ENCODE measurements at places on chromosomes 11 and 22.
A peak's percentile ranks its signal among the peaks of the same experiment; 100 is the strongest.

DNA sequence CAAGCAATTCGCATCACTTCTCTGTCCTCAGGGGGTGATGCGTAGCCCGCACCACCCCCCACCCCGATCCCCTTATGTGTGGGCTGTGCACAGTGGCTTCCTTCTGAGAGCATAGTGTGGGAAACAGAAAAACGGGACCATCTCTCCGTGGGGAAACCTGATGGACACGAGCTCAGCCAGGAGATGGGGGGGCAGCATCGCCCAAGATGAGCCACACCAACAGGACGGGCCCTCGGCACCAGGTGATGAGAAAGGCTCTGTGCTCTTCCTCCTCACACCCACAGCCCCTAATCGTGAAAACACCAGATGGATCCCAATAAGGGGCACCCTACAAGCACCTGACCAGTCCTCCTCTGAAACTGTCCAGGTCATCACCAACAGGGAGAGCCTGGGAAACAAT is 153.6 kb downstream of the SHANK2 start:
- DNase-seq, result no peak

GRCh38 chr11:86230921-86231434 is 13.6 kb upstream of the EED start:
- no peak for DNase-seq

DNA sequence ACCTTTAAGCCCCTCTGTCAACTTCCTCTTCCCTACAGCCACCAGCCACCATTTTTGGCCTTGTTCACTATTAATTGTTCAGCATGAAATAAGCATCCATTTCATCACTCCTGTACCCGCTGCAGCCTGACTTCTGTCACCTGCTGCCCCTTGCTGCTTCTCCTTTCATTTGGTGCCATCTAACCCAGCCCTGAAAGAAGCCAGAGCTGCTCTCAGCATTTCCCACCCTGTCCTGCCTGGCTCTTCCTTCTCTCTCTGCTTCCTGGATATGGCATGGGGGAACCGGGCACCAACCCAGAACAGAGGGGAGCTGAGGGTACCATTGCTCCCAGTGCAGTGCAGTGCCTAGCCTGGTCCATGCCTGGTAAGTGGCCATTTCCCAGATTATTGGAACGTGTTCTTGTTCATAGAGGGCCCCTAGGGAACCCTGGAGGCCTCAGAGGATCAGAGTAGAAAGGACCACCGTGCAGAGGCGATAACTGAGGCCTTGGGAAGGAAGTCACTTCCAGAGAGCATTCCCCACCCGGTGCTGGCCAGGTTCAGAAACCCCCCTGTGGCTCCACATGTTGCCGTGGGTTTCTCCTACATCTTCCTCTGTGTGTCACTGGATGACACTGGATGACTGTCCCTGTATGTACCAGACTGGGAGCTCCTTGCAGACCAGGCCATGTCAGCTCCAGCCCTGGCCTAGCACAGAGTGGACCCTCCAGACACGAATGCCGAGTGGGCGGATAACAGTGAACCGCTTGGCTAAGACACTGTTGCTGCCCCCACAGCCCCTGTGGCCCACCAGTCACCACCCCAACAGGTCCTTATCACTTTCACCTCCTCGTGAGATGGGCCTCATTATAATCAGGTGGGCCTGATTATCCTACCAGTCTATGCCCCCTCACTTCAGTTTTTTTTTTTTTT is 4.7 kb downstream of the YDJC start:
- peak; percentile 6 for DNase-seq

GRCh38 chr11:1667906-1668305 is 29.1 kb upstream of the KRTAP5-6 start:
- no peak for DNase-seq

- DNase-seq, result no peak
Measured at GRCh38 chr11:31449040-31449439, 60.4 kb downstream of the IMMP1L start.

DNA sequence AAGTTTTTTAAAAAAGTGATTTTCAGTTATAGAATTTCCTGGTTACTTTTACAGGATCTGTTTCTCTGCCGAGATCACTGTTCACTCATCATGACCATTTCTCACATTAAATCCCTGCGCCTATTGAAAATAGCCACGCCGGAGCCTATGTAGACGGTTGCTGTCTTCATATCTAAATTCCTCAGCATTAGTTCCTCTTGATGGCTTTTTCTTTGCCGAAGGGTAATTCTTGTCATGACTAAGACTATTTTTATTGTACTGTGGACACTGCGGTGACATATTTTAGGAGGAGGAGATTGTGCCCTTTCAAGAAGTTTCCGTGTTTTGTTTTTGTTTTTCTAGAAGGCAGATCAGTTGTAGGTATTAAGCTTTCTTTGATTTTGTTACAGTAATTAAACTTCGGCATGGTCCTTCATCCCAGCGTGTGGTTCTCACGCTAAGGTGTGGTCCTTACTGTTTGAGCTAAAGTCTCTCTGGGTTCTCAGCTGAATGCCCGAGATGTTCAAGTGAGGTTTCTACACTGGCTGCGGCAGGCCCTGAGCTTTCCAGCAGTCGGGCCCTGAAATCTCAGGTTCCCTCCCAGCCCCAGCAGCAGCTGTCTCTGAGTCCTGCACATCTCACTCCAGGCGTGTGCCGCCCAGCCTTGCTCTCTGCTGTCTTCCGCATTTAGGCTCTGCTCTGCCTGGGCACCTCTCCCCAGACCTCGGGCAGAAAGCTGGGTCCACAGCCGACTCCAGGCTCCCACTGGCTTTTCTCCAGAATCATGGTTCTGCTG is 1110.5 kb downstream of the TBC1D22A start:
- DNase-seq, result no peak

- peak; percentile 20 for DNase-seq
Measured at GRCh38 chr11:27926981-27927481, 180.9 kb downstream of the KIF18A start.

All from G401 (cell line).